Ecto neural progenitor cell (in vitro differentiated cells): ENCODE measurements at places on chromosomes 5 and 9.

GRCh38 chr9:113798062-113799030 is 77.8 kb upstream of the ZNF618 start:
- DNase-seq = no peak

- no peak for DNase-seq
Measured at GRCh38 chr5:75707911-75708509, 9.2 kb downstream of the POC5 start.

- DNase-seq = no peak
Measured at GRCh38 chr5:160616712-160617497, 195.2 kb downstream of the PTTG1 start.

DNA sequence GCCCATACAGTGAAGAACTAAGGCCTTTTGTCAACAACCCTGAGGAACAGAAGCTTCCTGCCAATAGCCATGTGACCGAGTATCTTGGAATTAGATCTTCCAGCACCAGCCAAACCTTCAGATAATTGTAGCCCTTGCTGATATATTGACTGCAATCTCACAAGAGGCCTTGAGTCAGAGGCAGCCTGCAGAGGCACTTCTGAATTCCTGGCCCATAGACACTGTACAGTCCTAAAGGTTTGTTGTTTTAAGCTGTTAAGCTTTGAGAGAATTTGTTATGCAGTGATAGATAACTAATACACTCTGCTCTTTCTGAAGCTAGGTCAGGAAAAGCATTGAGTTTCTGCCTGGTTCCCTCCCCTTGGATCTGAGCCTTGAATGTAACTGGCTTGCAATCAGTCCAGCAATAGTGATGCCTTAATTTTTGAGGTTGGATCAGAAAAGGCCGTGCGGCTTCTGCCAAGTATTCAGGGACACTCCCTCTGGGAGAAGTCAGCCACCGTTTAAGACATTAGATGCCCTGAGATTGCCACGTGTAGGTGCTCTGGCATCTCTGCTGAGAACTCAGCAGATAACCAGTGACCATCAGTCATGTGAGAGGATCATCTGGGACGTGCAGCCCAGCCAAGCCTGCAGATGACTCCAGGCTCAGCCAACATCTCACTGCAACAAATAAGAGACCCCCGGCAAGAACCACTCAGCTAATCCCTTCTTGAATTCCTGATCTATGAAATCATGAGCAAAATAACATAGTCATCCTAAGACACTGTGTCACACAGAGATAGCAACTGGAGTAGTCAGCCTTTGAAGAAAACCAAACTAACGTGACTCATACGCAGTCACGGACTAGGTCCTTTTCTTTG is 126.8 kb upstream of the STC2 start:
- DNase-seq = no peak

GRCh38 chr5:133030343-133031005 is 4.1 kb upstream of the ZCCHC10 start:
- DNase-seq = no peak

DNA sequence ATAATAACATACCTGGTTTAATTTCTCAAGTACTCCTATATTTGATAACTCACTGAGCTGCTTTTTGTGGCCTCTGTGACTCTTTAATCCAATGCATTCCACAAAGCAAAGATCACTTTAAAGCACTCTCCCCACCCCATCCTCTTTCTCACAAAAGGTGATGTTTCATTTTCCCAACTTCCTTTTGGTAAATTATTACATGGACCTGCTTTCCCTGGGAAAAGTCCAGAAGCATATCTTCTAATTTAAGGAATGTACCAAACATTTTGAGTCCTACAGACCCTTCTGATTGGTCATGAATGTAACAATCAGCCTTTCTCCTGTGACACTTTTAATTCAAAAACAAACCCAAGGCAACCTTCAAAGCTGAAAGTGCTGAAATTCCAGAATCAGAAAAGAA is 71.1 kb downstream of the MLLT3 start:
- DNase-seq = no peak

GRCh38 chr9:101029315-101030085 is 973 bp downstream of the PLPPR1 start:
- DNase-seq = no peak

DNA sequence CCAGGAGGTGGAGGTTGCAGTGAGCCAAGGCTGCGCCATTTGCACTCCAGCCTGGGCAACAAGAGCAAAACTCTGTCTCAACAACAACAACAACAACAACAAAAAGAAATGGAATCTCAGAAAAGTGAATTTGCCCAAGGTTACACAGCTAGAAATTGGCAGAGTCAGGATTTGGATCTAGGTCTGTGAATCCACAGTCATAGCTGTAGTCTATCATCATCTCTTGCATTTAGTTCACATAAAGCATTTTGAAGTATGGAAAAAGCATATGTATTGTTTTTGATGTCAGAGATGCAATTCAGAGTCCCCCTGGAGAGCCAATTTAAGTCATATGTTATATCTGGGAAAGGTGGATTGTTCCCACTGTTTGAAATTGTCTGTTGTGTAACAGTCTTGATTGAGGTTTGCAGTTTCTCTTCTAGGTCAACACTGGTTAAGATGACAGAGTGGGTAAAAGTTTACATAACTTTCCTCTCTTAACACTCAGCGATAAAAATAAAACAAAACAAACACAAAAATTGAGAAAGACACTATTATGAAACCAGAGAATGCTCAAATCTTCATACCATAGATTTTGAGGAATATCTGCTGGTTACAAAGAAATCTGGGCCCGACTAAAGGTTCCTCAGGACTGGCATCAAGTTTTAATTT is 21.5 kb upstream of the GPR21 start:
- no peak for DNase-seq

DNA sequence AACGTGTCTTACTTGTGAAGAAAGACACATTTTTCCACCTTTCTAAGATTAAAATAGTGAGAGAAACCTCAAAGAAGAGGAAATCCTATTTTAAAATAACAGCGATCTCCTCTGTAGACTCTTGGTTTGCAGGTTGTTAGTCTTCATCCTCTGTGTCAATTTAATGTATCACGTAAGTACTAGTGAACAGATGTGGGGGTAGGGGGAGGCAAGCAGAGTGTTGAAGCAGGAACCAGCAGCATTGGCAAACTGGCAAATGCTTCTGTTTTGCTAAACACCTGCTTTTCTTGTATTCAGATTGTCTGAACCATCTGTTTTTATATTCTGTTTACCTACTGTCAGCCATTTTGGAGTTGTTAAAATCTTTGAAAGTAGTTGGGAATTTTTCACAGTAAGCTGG is 159.3 kb upstream of the TLX3 start:
- DNase-seq = no peak

- peak; percentile 77 for DNase-seq
Measured at GRCh38 chr5:139863855-139864558, 68.4 kb downstream of the PSD2 start.

DNA sequence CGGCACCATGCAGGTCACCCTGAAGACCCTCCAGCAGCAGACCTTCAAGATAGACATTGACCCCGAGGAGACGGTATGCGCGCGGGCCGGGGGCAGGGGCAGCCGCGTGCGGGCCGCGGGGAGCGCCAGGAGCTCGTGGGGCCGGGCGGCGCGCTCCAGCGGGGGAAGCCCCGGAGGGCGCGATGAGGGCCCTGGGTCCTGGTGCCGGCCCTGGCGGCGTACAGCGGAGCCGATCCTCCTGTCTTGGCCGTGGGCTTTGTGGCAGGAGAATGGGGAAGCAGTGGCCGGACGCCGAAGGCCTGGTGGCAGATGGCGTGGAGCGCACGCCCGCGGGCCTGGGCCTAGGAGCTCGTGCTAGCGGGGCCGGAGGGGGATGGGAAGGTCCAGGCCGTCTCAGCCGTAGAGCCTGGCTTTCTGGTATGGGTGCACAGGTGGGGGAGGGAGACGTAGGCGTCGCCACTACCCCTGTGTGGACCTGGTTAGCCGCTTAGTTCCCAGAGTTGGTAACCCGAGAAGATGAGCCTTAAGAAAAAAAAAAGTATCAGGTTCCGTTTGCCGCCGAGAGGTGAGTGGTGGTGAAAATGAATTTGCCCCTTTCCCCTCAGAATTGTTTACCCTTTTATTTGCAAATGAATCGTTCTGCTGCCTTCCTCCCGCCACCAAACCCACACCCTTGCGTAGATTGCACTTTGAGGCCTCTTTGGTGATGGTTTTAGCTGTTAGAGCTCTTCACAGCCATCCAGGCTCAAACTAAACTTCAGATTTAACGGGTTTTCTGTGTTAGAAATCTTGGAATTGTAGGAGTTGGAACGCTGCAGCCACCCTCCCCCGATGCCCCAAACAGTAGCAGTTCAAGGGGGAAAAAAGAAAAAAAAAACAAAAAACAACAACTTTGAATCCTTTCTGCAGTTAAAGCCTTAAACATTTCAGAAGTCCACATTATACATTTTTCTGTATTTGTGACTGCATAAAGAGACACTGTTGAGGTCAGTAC is 841 bp downstream of the RAD23B start:
- DNase-seq = peak; percentile 88

- DNase-seq = no peak
Measured at GRCh38 chr5:32828492-32828891, 117.4 kb downstream of the NPR3 start.

GRCh38 chr9:121748727-121749423 is 97.4 kb downstream of the DAB2IP start:
- DNase-seq = no peak

GRCh38 chr5:154967421-154968024 is 26.6 kb downstream of the MRPL22 start:
- DNase-seq = no peak

DNA sequence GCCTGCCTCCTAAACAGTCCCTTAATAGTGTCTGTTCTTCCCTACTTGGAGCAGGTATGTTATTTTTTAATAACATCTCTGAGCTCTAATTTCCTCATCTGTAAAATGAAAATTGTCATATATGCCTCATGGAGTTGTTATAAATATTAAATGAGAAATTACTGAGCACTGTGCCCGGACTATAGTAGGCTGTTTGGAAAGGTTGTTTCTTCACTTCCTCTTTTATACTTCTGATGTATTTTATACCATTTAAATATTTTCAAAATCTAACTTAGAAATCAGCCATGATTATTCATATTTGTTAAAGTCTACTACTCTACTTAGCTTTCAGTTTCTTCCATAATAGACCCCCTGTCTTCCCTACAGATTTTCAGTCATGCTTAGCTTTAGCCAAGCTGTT is 30.5 kb upstream of the HAPLN1 start:
- no peak for DNase-seq

DNA sequence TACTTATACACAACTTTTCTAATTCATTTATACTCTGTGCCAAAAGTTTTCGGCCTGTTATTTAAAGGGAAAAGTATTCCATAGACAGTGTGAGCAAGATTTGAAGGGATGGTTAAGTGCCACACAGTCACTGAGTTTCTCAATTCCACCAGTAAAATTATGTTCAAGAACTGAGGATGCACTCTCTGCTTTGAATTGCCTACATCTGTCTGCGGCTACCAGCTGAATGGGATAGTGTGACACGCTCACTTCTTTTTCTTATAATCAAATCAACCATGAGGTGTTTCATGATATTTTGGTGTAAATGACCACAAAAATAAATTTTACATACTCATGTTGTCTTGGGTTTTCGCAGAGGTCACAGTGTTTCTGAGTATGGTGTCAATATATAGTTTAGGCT is 218.4 kb upstream of the TMEM161B start:
- no peak for DNase-seq

- no peak for DNase-seq
Measured at GRCh38 chr5:7181841-7182240, 214.1 kb upstream of the ADCY2 start.

DNA sequence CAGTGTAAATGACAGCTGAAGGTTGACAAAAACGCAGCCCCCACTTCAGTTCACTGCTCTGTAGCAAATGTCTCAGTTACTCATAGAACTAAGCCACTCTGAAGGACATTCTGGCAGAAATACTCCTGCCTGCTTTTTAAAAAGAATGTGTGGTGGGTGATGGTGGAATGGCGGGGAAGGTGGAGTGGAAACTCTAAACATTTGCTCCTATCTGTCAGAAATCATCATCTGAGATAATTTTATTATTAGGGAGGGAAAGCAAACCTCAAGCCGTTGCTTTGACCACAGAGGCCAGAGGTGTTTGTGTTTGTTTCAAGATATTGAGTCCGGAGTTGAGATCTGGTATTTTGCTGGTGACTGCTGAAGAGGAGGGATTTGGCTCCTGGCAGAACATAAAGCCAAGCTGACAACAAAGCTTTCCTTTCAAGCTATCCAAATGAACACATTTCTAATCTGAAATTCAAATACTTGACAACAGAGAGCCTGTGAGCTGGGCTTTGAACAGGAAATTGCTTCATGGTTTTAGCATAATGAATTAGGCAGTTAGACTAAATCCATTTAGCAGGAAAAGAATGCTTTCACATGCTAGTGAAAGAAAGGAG is 362.7 kb downstream of the CSNK1G3 start:
- DNase-seq = peak; percentile 51

DNA sequence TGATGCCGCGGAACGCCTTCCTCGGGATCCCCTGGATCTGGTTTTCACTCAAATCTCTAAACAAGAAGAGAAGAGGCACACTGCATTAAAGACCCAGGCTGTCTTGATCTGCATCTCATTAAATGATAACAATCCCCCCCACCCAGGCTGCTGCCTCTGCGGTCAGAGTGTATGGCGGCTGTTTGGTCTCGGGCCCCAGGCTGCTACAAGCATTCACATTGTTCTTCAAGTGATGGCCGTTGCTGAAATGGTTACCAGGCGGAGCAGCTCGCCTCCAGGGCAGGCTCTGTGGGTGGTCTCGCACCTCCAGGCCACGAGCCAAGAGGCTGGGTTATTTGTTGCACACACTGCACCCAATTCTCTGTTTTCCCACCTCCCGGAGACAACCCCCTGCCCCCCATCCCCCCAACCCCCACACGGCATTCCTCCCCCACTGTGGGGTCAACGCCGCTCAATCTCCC is 304.1 kb upstream of the PANK3 start:
- peak; percentile 78 for DNase-seq

DNA sequence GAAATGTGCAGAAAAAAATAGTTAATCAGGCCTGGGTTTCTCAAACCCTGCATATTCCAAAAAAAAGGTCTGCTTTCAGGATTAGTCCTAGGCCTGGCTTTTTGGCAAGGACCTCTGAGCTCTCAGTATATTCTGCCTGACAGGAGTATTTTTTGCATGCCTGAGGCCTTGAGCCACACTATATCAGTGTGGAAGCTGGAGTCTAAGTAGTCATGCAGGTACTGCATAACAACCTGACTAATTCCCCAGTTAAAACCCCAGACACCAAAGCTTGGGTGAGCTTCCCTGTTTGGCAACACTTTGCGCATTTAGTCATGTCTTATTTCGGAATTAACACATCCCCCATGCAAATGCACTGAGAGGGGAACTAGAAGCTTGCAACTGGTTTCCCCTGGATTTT is 359.5 kb downstream of the CETN3 start:
- DNase-seq = no peak

- DNase-seq = no peak
Measured at GRCh38 chr9:75438716-75439115, 350.4 kb downstream of the OSTF1 start.

DNA sequence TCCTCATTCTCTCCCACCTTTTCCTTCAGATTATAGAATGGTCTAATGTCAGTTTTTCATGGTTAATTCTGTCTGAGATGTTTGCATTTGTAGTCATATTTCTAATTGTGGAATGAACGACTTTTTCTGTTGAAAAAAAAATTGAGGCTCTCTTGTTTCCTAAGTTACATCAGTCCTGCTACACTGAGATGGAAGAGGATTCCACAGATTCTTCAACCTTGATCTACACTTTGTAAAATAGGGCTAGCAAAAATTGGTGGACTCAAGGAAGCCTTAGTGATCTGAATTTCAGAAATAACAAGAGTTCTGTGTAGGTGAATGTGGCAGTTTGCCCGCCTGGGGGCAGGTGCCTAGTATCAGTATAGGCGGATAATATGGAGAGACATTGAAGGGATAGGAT is 51.9 kb downstream of the ERBIN start:
- no peak for DNase-seq
